ENCODE measurements at places on chromosomes 3 and 15.

- no peak for DNase-seq
Measured at GRCh38 chr3:14646589-14647413, 4.8 kb upstream of the CCDC174 start.

GRCh38 chr3:149772861-149773260 lies 19.5 kb downstream of the ANKUB1 start:
- DNase-seq, result no peak

DNA sequence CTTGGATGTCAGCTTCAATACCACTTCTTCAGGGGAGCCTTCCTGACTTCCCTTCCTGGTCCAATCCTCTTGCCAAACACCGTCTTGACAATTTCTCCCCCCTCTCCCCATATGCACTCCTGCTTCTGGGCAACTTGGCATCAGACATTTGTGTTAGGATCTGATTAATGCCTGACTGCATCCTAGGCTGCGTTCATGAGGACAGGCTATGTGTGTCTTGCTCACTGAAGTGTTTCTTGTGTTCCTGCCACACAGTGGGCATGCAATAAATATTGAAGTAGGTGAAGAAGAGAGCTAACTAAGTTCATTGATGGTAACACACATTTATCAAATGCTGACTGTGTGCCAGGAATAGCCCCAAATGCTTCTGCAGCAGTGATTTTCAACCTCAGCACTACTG lies 36.4 kb upstream of the WNT5A start:
- DNase-seq, result no peak

DNA sequence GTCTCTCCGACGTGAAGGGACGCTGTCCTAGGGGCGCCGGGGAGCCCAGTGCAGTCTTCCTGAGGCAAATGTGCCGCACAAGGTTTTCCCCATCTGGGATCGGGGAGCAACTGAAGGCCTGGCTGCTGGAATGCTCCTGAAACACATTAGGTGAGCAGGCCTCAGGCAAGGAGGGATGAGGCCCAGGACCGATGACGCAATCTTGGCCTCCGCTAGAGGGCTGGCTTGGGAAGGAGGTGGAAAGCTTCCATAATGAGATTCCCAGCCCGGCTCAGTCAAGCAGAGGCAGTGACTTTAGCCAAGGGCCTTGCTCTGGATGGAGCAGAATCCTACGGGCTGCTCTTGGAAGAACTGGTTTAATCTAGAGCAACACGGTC lies 50.8 kb downstream of the CPN2 start:
- DNase-seq, result no peak

DNA sequence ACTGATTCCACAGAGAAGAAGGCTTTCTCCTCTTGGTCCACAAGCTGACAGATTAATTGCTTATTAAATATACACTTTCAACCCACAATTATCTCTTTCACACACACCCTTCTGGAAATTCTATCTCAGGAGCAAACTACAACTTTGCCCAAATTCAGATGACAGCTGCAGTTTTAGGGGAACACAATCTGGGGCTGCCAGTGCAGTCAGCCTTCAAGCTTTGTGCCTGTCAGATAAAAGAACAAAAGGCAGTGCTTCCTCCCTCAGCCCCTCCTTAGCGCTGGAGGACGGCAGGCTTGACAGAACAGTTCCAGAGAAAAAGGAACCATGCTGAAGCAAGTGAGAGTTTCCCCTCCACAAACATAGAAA lies 99.6 kb downstream of the TMCC1 start:
- DNase-seq, result no peak

DNA sequence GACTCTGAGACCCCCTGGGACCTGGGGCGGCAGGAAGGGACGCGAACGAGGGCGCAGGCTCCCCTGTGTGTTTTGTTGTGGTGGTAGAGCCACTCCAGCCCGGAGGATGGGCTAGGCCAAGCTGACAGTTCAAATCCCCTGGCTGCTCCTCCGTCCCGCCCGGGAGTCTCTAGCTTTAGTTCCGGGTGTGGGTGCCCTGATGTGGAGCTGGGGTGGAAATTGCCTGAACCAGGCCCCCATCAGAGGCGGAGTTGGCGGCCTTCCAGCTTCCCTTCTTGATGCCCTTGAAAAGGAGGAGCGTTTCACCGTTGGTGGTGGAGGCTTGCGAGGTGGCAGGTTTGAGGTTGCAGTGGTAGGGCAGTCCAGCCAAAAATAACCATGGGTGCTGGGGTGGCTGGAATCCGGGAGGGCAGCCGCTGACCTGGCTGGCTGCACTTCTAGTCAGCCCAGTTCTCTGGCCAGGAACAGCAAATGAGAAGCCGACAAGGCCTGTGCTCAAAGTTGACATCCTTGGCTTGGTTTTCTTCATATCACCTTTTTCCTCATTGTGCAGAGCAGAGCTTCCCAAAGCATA lies 817 bp downstream of the CLK3 start:
- DNase-seq, result peak; percentile 79

Measured in Peyer's patch (tissue), 4 donors.